LHCN-M2 (cell line): ENCODE measurements at places on chromosomes 7 and 10. TPM values are rescaled to one million over a fixed set of nuclear protein-coding genes. Genes with fewer than 3 reads are reported as not detected.
A peak's percentile ranks its signal among the peaks of the same experiment; 100 is the strongest.

DNA sequence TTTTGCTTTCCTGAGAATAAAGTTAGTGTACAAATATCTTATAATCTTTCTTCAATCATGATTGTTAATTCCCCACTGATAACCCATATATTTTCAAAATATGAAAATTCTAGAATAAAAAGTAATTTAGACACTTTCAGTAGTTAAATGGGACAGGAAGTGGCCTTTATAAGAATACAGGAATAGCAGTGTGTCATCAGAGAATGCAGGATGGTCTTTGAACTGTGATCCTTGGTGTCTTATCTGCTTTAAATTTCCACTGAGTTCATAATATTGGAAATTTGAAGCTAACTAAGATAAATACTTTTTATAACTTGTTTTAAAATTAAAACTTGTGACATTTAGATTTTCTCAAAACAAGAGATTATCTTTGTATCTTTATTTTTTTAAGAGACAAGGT, 75.4 kb downstream of the CREM start:
- no peak for DNase-seq

DNA sequence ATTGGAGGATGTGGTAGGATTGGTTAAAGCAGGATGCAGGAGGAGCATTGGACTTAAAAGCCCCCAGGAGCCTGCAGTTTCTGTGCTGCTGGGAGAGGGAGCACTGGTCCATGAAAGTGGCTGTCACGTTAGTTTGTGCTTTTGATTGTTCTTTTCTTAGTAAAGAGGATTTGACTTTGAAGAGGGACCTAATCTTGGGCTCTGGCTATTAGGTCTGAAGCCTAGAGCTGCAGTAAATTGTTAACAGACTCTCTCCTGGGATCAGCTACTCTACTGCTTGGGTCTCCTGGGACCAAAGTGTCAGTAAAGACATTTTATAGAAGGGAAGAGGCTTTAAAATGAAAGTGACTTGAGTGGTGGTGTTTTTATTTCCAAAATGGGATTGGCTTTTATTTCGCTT, 3.7 kb downstream of the ZFYVE27 start:
- DNase-seq = no peak

DNA sequence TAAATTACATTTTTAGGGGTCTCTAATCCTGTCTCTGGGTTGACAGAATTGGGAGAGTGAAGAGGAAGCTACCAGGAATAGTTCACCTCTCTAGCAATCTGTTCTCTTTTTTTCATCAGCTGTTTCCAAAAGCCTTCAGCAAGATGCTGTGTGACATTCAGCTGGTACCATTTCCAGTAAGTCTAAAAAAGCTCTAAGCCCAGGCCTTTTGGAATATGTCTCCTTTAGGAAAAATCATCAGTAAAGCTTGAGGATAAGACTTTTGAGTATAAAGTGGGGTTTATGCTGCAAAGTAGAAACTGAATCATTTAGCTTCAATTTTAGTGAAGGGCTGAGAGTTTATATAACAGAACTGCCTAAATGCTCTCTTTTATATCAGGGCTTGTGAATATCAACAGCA, 81.5 kb downstream of the CCNY start:
- no peak for DNase-seq

DNA sequence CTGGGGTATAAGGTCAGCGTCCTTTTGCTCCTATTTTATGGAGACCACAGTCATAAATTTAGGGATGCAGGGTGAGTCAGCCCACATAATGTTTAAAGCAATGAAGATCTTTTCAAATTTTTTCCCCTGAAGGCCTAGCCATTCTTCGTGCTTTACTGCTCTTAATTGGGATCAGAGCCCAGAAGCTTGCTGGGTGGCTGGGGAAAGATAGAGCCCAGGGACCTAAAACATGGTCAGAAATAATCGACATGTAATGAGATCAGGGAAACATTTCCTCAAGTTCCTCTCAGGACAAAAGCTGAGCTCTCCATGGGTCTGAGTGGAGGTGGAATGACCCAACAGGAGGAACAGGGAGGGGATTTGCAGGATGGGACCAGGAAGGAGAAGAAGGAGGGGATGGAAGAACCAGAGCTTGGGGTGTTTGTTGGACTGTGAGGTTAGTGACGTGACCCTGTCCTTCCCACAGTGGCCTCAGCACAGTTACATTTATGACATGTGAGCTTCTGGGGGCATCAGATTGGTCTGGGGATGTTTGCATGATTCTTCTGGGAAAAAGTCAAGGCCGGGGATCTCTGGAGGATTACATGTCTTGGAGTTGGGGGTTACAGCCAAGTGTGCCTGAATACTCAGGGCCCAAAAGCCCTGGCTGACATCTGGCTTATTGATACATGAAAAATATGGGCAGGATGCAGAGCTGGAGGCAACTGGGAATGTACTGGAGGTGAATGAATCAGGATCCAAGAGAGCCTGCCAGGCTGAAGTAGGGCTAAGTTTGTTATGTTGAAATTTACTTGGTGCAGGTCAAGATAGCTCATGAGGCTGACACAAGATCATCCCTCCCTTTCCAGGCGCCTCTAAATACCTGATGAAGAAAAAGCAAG, 477.9 kb downstream of the RPS24 start:
- DNase-seq = no peak

GRCh38 chr10:8054244-8054493, 319 bp upstream of the GATA3 start:
- no peak for DNase-seq

DNA sequence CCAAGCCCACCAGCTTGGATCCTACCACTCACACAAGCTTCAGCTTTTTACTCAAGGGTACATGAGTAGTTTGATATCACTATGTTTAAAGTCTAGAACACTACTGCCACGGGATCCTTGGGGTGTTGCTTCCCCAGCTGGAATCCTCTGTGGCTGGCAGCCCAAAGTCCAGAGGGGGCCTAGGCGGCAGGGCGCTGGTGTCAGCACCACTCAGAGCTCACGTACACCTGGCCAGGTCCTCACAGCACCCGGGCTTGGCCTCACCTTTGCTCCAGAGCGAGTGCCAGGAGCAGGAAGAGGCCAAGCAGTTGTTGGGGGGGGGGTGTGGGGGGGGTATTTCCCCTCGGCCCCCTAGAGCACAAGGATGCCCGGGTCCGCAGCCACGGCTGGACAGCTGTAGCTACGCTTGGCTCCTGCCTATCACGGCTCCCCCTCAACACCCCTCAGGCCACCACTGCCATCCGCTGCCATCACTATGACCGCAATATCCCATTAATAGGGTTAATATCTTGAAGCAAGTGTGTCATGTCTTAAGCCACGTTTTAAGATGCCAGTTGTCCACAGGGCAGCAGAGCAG, 17.0 kb downstream of the ZDHHC6 start:
- DNase-seq = no peak

DNA sequence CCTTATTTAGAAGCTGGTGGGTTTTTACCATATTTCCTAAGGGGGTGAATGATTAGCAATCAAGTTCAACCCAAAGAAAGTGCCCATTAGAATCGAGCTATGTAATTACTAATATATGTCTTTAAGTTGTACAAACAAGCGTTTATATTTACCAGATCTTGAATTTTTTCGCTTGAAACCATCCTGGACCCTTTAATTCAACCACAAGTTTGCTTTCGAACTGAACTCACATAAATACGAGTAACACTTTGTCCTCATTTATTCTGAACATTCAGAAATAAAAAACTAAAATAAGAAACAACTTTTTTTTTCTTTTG, 1.5 kb downstream of the SRI start:
- DNase-seq = no peak

GRCh38 chr10:113445736-113446135, 107.1 kb upstream of the HABP2 start:
- DNase-seq = no peak

DNA sequence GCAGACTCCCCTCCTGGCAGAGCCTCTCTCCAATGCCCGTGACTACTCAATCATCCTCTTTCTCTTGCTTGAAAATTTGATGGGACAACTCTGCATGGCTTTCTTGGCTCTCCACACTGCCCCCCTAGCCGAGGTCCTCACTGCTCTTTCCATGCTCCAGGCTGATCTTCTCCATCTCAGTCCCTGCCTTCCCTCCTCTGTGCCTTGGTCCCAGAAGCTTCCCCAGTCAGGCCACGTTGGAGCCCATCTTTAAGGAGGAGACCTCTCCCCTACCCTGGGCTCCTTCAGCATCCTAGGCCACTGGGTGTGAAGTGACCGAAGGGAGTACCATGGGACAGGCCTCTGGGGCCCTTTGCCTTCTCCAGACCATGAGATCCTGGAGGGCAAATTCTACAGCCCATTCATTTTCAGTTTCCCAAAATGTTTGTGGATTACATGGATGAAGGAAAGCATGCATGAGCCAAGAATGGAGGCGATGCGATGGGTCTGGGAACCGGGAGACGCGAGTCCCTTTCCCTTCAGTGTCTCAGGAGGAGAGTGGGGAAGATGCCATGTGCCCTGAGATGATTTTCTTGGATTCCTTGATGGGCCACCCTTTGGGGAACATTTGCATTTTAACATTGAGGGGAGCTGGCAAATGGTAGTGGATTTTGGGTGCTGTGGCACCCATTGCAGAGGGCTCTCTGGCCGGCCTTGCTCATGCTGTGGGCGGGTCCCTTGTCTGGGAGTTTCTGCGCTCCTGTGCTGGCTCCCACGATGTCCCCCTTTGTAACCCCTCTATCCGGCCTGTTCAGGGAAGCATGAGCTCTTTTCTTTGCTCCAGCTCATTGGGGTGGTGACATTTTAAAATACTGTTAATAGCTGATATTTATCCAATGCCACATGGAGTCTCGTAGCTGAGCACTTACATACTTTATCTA, 376.6 kb downstream of the RPS24 start:
- no peak for DNase-seq

- DNase-seq = no peak
These were observed 23.3 kb downstream of the PRPS1L1 start for GRCh38 chr7:18004372-18004771.

DNA sequence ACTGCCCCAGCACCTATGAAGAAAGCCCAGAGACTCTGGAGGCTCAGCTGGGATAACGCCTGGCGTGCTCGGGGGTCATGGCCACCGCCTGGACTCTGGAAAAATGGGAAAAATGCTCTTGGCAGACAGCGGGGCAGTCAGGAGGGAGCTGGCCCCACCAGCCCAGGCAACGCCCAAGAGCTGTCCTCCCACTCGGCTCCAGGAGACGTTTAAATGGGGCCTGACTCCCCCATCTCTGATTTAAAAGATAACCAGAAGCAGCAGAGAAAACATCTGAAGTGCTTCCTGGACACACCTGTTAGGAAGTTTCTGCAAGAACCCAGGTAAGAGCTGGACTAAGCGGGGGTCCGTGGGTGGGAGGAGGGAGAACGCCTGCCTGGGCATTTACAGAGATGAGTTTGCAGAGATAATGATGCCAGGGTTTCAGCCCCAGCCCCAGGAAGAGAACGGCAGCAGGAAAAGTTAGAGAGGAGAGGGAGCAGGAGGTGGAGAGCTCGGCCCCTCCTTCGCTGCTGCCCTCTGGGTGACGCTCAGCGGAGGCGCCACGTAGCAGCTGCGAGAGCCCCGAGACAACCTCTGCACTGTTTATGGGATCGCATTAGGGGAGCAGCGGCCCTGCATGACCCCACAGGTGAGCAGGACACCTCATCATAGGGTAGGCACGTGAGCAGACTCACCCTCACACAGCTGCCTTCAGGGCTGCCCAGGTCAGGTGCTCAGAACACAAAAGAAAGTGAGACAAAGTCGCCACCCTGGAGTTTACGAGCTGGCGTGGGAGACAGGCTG, 83.5 kb upstream of the INSIG1 start:
- no peak for DNase-seq

DNA sequence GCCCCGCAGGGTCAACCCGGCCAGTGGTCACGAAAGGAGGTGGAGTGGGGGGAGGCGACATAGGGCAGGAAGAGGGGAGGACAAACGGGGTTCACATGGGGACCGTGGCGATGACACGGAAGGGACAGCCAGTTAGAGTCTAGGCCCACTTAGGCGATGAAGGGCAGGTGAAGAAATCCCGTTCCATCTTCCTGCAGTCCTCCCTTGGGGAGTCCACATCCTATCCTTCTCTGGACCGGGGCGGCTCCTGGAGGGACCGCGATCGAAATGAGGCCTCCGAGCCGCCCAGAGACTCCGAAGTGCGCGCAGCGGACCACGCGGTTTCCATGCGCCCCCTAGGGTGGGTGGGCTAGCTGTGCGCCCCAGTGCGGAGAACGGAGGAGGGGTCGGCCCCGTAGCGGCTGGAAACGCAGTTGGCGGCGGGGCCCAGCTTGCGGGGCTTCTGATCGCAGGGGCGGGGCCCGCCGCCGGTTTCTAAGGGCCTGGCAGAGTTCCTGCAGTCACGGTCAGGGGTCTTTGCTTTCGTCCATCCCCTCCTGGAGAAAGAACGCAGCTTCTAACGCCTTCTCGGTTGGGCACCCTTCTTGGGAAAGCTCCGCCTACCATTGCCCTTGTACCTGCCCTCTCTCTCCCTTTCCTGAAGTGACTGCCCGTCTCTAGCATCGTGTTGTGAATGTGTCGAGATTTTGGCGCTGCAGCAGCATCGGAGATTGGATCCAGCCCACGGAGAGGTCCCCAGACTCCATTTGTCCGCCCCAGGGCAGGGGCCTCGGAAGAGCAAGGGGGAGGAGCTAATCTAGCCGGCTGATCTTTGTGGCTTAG, 17.9 kb upstream of the TMEM225B start:
- DNase-seq = peak; percentile 41

- peak; percentile 17 for DNase-seq
These were observed 265.6 kb upstream of the FOXK1 start for GRCh38 chr7:4416396-4417056.

GRCh38 chr7:5354460-5355232, 69.0 kb downstream of the TNRC18 start:
- DNase-seq = peak; percentile 82

DNA sequence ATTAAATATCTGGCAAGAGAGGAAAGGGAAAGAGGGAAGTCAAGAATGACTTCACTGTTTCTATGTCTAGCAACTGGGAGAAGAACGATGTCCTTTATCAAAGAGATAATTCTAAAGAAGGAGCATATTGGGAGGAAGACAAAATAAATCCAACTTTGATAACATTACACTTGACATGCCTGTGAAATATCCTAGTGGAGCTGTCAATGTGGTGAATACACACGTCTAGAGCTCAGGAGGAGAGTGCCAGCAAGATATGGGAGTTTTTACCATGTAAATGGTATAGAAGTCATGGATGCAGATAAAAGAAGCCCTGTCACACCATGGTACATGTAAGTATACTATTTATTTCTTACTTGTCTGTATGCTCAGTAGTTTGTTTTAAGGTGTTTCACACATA, 356.7 kb downstream of the HPSE2 start:
- no peak for DNase-seq

- no peak for DNase-seq
These were observed 30.0 kb upstream of the SYPL1 start for GRCh38 chr7:106142136-106142535.

The ZNF239 gene
- 4.1 and 4.9 TPM in 2 replicates for total RNA-seq

The ADAMTS14 gene
- total RNA-seq = 2.4 and 2.7 TPM in 2 replicates

The ZNF117 gene
- total RNA-seq = 8.4 and 9.9 TPM in 2 replicates

The LRGUK gene
- total RNA-seq = 0.23 and 0.83 TPM in 2 replicates

The POM121C gene
- total RNA-seq = 12.2 and 16.6 TPM in 2 replicates

The ADAM8 gene
- total RNA-seq = 0.57 and 0.77 TPM in 2 replicates

The TEX47 gene
- not detected in 2 replicates for total RNA-seq

The AMZ1 gene
- not detected in 2 replicates for total RNA-seq

The HSPA14 gene
- 27.3 and 31.1 TPM in 2 replicates for total RNA-seq

The SH2B2 gene
- total RNA-seq = 11.9 and 25.8 TPM in 2 replicates

The TMEM139 gene
- total RNA-seq = not detected in 2 replicates
